ENCODE measurements at places on chromosomes 7 and 10.
A peak's percentile ranks its signal among the peaks of the same experiment; 100 is the strongest.

GRCh38 chr7:149353739-149354504 lies 91.9 kb downstream of the ZNF783 start:
- no peak for DNase-seq

GRCh38 chr7:70040970-70041766 lies 442.9 kb downstream of the AUTS2 start:
- no peak for DNase-seq

DNA sequence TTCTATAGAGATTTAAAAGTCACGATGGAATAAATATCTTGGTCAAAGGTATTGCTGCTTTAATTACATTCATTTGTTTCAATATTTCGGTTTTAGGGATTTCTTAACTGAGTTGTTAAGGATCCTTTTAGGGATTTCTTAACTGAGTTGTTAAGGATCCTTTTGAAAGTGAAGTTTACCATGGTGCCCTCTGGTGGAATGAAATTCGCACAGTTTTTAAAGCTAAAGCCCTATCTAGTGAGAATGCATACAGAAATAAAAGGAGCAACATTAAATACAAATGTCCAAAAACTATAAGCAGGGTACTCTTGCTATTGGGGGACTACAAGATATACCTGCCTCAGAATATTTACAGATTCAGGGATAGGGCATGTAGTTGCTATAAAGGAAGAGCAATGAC lies 193.7 kb downstream of the RNLS start:
- no peak for DNase-seq

GRCh38 chr10:11699550-11700097 lies 42.6 kb upstream of the ECHDC3 start:
- DNase-seq, result no peak

DNA sequence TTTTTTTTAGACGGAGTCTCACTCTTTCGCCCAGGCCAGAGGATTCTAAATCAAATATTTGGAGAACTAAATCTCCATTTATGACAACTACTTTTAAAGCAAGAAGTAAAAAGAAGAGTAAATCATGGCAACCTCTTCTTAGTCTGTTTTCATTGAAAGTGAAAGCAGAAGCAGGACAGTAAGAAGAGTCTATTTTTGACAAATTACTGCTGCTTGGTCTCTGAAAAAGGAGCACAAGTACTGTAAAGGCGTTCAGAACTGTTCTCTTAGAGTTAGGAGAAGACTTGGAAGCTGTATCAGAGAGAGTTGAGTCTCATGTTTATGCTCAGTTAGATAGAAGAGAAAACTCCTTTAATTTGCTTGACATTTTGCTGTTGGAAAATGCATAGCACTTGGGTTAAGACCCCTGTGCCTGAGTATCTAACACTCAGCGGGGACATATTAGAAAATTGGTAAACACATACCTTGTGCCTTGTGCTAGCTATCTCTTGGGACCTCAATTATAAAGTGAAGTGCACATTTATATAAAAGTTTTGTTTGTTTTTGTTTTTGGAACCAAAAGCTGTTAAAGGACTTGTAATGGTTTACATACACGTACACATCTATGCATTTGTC lies 433.0 kb downstream of the ANKRD7 start:
- DNase-seq, result no peak

- no peak for DNase-seq
These were observed 288.0 kb upstream of the LRGUK start for GRCh38 chr7:133839121-133839520.

- no peak for DNase-seq
These were observed 895.1 kb upstream of the KCND2 start for GRCh38 chr7:119377861-119378260.

- no peak for DNase-seq
These were observed 437.7 kb downstream of the RPS24 start for GRCh38 chr10:78471326-78471722.

GRCh38 chr10:27744802-27745731 lies 552 bp downstream of the MKX start:
- peak; percentile 40 for DNase-seq

DNA sequence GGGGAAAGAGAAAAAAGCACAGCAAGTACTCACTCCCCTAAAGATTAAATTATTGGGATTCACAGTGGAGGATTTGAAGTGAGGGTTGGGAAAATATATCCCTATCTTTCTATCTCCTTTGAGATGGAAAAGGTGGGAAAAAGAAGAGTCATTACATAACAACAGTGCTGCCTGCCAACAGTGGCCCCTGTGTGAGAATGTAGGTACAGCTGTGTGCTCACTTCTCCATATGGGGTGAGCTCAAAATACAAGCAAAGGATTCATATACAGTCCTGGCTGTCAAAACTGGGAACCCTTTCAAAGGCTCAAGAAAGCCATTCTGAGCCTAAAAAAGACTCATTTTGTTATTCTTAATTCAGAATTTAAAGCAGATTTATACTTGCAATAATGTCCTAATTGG lies 458.5 kb downstream of the GPAM start:
- DNase-seq, result no peak

DNA sequence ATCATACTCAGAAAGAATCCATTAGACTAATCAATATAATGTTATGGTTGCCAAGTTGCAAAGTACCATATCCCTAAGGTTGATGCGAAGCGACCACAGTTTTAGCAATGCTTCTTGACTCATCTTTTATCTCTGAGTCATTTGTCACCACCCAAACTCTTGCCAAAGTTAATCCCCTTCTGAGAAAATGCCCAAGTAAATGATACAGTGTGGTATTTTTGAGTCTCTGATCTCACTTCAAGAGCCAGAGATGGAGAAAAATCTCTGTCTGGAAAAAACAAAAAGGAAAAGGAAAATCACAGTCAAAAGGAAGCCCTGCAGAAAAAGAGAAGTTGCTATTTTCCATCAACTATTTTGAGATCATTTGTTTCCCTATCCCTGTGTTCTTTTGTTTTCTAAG lies 26.7 kb upstream of the OTUD1 start:
- no peak for DNase-seq

- DNase-seq, result no peak
These were observed 133.3 kb downstream of the CCDC3 start for GRCh38 chr10:12868229-12868628.

- DNase-seq, result no peak
These were observed 104.5 kb upstream of the CABCOCO1 start for GRCh38 chr10:61558188-61558587.

GRCh38 chr7:76262683-76263402 lies 39.6 kb upstream of the HSPB1 start:
- DNase-seq, result no peak

DNA sequence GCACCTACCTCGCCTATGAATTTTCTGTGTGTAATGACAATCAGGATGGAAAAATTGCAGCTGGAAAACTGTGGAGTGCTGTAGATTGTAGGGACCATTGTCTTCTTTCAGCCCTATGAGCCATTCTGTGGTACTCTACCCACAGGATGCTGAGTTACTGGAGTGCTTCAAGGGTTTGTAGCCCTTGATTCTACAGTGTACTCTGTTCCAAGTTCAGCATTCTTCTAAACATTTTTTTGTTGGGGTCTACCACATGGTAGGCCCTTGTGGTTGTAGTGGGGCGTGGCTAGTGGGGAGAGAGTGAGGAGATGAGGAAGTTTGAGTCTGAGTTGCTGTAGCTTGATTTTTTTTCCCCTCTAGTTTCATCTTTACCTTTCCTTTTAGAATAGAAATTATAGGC lies 33.5 kb downstream of the REEP3 start:
- DNase-seq, result peak; percentile 78

DNA sequence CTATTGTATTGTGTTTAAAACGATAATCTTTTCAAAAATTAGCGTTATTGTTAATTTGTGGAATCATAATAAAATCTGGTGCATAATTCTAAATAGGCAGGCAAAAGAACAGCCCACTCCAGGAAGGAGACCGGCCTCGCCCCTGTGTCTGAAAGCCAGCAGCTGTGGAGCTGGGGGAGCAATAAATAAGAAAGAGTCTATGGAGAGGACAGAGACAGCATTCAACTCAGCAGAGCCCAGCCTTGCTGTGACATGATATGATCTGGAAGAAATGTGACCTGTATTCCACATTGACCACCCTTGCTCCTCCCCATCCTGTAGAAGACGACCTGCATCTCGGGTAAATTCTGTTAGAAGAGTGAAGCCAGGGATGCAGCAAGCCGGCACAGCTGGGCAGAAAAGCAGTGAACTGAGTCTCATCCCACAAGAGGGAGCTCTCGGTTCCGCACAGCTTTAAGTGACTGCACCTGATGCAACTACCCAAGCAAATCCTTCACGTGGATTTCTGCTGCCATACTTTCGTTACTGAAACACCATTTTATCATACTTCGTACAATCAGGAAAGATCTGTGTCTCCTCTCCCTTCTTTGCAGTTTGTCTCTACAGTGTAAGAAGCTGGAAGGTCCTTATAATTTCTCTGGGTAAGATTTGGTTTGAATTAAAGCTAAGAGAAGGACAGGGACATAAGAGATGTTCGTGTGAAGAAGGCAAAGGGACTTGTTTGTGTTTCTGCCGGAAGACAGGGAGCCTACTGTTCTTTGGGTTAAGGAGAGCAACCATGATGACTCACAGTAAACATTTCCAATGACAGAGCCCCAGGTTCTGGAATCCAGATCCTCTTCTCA lies 427.1 kb downstream of the GPAM start:
- no peak for DNase-seq

DNA sequence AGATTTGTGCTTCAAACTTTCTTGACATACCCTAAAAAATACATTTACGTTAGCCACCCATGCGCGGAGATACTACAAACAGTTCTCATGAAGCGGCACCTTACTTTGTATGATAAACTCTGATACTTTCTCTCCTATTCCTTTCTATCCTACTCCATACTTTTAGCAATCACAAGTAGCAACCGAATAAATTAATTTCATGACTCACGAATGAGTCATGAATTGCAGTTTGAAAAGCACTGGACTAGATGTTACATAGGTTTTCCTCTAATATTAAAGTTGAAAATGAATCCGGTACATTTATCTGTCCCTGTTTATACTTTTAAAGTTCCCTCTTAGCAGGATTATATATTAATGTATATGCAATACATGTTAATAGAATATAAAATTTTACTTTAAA lies 67.6 kb downstream of the CUBN start:
- DNase-seq, result no peak

DNA sequence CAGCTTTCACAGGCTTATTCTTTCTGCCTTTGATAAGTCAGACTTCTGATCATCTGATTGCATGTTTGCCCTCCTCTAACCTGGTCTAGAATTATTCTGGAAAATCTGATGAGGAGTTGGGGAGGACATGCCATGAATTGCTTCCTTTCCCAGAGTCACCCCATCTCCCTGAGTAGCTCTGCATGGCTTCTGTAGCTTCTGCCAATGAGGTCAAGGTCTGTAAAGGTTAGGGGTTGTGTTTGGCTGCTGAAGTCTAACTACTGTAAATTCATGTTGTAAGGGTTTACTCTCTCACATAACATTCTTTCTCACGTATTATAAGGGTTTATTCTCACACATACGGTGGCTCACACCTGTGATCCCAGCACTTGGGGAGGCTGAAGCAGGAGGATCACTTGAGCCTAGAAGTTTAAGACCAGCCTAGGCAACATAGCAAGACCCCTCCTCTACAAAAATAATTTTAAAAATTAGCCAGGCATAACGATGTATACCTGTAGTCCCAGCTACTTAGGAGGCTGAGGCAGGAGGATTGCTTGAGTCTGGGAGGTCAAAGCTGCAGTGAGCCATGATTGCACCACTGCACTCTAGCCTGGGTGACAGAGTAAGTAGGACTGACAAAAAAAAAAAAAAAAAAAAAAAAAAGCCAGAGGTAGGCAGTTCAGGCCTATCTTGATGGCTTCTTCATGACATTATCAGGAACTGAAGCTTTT lies 10.7 kb downstream of the GSTO2 start:
- DNase-seq, result no peak

DNA sequence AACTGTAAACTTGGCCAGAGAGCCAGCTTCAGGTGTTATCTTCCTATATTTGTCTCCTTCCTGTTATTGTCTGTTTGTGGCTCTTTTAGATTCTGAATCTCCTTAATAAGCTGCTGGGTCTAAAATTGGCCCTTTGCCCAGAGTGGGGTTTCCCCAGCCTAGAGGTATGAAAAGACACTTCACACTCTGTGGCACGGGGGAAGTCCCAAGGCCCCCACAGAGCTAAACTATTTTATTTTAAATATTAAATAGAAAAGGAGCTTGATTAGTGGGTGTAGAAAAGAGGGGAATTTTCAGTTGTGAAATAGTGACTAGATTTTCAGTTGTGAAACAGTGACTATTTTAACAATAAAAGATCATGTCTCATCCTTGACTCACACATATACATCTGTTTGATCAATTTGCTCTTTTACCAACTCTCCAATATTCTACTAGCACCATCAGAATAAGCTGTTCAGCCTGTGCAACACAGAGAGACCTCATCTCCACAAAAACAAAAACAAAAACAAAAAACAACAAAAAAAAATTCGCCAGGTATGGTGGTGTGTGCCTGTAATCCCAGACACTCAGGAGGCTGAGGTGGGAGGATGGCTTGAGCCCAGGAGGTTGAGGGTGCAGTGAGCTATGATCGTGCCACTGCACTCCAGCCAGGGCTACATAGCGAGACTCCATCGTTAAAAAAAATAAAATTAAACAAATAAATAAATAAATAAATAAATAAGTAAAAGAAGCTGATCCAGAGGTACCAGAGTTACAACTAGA lies 24.9 kb upstream of the ADO start:
- no peak for DNase-seq

- no peak for DNase-seq
These were observed 84.0 kb upstream of the TMEM248 start for GRCh38 chr7:66837007-66837406.

DNA sequence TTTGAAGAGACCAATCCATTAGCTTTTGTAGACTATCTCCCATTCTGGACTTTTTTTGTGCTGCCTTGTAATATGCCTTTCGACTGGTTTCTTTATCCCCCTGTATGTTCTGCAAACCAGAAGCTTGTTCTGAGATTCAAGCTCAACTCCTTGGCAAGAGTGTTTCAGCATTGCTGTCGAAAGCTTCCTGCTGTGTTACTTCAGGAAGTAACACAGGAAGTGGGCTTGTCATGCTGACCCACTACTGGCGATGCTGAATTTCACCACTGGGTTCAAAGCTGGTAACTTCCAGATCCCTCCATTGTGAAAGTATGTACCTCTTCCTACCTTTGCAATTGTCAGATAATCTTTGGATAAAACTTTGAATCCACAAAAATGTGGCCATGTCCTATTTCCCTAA lies 57.9 kb upstream of the INSYN2A start:
- no peak for DNase-seq

- DNase-seq, result no peak
These were observed 18.6 kb downstream of the PPP1R3C start for GRCh38 chr10:91614225-91614624.

GRCh38 chr7:140206616-140207389 lies 30.0 kb upstream of the KDM7A start:
- DNase-seq, result no peak

GRCh38 chr7:93747019-93747418 lies 143.5 kb downstream of the TFPI2 start:
- no peak for DNase-seq

DNA sequence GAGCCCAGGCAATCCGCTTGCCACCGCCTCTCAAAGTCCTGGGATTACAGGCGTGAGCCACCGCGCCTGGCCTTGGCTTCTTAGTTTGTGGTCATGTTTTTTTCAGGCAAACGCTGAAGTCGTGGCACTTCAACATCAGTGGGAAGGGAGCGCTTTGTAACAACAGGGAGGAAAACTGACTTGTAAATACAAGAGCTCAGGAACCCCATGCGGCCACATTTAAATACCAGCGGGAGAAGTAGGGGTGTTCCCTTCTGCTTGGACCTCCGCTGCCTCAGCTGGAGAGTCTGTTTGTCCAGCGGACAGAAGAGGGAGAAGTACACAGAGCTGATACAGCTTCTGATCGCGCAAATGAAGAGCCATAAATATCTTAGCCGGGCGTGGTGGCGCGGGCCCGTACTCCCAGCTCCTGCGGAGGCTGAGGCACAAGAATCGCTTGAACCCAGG lies 108.7 kb upstream of the KMT2C start:
- no peak for DNase-seq

GRCh38 chr10:130750441-130750840 lies 561.1 kb downstream of the TCERG1L start:
- no peak for DNase-seq

Measured in left hindlimb (tissue), 1 donor.